ENCODE measurements at places on chromosomes 6 and 20. TPM values are rescaled to one million over a fixed set of nuclear protein-coding genes. Genes with fewer than 3 reads are reported as not detected.

The RAB44 gene
- 0.15 TPM for polyA plus RNA-seq

DNA sequence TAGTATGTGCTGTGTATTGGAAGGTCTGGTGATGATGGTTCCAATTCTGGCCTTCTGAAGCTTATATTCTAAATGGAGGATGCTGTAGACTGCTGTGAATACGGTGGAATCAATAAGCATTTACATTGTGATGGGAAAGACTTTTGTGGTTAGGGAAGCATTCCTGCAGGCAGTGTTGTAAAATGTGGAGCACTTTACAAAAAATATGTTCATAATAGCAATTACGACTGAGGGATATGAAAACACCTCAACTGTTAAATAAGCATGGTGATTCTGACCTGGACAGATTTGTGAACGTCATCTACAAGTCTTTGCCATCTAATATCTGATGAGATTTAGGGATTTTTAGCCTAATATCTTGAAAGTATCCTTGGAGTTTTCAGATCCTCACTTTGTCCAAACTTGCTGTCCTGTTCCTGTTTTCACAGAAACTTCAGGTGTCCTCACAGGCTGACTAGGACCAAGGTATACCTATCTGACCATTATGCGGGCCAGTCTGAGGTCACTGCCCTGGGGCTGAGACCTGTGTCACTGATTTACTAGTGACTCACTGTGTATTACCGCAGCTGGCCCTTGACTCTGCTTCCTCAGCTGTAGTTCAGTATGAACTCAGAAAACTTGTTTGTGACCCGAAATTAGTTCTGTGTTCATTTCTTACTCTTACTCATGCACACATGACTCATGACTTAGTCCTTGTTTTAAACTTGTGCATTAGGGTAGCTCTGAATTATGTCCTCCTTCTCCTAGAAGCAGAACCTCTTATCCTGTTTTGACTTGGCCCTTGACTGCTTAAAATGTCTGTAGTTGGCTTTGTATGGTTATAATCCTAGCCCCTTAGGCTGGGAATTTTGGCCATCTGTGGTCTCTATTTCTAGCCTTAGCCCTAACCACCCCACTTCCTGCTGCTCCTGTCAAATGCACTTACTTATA, 343.0 kb downstream of the CDKAL1 start:
- no peak for DNase-seq

DNA sequence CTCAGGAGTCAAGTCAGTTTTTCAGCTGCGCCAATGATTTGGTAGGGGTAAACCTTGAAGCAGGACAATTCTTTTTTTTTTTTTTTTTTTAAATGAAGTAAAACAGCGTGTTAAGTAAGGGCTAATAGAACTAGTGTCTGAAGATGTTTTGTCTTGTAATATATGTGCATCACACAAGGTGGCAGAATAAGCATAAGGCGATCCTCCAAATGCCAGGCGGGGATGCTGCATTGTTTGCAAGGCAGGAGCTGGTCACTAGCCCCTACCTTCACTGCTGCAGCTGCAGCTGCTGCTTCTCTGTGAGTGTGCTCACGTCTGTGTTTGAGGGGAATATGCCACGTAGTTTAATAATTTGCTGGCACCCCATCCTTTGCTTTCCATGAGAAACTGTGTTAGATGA, 272.7 kb upstream of the MAP3K7 start:
- no peak for DNase-seq

The RTF2 gene
- polyA plus RNA-seq: 113 TPM

The KLHDC3 gene
- 160 TPM for polyA plus RNA-seq

The C6orf52 gene
- polyA plus RNA-seq: 0.80 TPM

DNA sequence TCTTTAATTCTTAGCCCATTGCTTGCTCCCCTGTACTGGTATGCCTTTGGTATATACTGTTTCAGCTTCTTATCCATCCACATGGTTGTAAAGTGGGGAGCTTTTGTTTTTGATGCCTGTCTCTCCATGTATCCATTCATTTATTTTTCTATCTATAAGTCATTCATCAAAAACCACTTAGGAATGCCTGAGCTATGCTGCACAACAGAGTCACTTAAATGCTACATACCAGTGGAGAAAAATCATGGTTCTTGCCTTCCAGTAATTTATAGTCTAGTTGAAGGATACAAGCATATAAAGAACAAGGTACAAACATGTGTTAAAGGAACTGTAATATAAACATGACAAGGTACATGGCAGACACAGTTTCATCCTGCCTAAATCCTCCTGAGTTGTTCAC, 347.3 kb downstream of the NRN1 start:
- DNase-seq: no peak

DNA sequence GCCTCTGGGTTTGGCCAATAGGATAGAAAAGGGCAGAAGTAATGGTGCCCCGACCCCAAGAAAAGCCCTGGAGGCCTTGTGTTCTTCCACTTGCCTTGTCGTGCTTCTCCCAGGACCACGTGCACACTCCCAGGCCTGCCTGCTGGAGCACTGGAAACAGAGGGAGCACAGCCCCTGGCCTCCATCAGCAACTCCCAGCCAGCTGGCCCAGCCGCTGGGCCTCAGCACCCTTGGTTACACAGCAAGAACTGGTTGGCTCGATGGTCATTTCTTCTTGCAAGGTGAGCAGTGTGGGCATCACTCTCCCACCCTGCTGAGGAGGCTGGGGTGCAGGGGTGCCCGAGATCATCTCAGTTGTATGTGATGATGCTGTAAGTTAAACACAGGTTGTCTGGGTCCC, 69.2 kb upstream of the CST7 start:
- no peak for DNase-seq

The SKIC2 gene
- polyA plus RNA-seq: 37.8 TPM

The KHDC1L gene
- not detected for polyA plus RNA-seq

The BPIFA1 gene
- not detected for polyA plus RNA-seq

DNA sequence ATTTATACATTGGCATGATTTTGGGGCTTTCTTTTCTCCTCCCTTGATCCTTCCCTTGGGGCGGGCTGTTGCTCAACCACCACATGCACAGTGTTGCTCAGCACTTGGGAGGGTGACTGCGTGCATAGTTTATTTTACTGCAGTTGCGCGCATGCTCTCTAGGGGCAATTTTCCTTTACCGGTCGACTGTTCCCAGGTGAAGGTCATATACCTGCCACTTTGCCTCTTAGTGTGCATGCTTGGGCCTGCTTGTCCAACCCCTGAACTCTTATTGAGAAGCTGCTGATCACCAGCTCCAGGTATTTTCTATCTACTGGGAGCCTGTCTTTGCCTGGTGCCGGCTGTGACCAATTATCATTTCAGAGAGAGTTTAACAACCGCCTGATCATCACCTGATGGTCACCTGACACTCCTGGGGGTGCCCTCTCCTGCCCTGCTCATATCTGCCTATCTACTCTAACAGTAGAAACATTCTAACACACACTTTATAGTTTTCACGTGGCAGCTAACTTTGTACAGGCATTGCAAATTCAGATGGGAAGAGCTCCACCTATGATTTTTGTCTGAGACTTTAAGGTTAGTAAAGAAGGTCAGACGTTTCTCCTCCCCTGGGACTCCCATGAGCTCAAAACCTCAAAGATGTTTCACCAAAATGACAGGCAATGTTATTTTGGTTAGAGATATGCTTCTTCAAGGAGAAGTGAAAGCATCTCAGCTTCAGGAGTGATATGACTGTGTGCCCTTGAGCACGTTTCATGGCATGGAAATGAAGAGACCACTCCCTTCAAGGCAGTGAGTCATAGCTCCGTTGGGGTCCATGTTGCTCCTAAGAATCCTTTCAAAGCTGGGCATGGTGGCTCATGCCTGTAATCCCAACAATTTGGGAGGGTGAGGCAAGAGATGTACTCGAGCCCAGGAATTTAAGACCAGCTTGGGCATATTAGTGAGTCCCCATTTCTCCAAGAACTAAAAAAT, 227.5 kb upstream of the MYLIP start:
- no peak for DNase-seq

GRCh38 chr6:78910591-78911171, 43.3 kb downstream of the IRAK1BP1 start:
- peak; percentile 7 for DNase-seq

- DNase-seq: no peak
These were observed 73.5 kb downstream of the BFSP1 start for GRCh38 chr20:17457588-17458190.

The KIFC1 gene
- 0.28 TPM for polyA plus RNA-seq

The DDX43 gene
- polyA plus RNA-seq: 0.12 TPM

DNA sequence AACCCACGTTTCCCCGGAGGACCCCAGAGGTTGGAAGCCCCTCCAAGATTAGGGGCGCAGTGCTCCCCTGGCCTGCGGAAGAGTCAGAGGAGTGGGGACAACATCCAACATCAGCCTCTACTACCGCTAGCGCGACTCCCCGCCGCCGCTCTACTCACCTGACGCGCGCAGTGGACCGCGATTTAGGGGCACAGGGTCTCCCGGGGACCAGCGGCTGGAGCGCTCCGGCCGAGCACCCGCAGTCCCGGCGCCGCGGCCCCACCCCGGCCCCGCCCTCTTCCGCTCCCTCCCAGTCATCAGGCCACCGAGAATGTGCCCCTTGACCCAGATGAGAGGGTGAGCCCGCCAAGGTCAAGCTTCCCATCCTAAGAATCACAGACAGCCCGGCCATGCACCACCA, at the start of gene ZFP57:
Gene ZFP57, minus strand, starts transcription at position 249 of the 400 bp plus-strand sequence. CDS start 4,149 bp downstream, outside the sequence.
- no peak for DNase-seq

DNA sequence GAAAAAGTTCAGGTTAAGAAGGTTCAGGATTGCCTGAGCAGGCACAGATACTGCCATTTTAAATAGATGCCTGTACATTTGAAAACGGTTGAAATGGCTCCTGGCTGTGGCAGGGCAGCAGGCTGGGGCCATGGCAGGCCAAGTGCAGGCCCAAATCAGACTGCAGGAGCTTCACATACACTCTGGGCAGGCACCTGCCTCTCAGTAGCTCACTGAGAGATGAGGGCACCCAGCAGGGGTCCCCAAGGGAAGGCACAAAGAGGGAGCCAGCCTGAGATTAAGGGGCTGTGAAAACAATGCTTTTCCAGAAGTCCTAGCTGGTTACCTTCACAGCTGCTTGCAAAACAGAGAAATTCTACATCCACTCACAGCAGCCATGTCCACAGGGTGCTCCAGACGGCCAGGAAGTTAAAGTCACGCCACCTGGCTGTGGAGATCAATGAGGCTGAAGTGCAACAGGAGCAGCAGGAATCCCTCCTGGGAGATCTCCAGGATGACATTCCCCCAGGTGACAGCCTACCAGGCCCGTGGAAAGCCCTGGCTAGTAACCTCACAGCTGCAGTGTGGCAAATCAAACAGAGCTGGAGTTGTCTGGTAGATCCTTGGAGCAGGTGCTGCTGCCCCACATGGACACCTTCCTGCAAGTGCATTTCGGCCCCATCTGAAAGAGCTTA, 6.2 kb upstream of the RAET1E start:
- no peak for DNase-seq

DNA sequence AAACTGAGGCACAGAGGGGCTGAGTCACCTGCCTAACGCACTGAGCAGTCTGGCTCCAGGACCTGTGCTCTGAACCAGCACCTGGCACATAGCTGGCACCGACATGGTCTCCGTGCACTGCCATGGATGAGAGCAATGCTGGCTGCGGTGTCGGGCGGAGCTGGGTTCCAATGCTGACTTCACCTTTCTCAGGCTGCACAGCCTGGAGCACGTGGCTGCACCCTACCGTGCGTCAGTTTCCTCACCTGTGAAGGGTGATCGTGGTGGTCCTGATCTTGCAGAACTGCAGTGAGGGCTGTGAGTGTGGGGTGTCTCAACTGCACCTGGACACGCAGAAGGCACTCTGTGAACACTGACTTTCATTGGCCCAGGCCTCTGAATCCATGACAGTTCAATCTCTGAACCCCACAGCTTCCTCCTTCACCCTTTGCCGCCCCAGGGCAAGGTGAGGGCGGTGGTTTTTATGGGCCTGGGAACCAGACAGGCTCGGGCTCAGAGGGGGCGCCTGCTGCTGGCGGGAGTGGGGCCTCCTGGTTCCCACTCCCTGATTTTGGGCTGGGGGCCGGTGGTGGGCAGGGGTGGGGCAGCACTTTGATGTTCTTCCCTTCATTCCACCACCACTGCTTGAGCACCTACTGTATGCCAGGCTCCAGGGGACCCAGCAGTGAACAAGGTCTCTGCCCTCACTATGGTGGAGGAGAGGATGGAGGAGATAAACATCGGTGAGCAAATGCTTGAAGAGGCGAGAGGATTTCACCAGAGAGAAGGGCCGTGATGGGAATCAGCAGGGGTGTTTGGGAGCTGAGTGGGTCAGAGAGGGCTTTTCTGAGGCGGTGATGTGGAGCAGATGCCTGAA, 102.9 kb downstream of the CEBPB start:
- DNase-seq: no peak
